GM23338 (cell line): ENCODE measurements at places on chromosomes 5 and 9.
A peak's percentile ranks its signal among the peaks of the same experiment; 100 is the strongest.

GRCh38 chr5:142425286-142426065 lies 100.7 kb upstream of the SPRY4 start:
- no peak for DNase-seq

DNA sequence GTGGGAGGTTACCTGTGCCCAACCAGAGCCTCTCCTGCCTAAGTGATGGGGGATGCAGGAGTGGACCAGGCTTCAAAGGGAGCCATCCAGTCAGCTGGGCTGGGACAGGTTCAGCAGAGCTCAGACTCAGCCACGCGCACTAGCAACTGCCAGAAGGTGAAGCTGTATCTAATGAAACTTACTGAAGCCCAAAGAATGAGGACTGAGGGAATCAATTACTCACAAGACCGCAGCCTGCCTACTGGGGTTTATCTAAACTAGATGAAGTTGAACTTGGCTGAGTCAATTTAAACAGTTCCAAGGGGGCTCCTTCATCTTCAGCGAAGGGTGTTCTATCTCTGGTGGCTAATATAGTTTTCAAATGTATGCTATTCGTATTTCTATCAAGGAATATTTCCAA lies 11.4 kb downstream of the HAND1 start:
- DNase-seq: peak; percentile 3

- DNase-seq: peak; percentile 89
Measured at GRCh38 chr5:151740336-151740942, 18.0 kb downstream of the ATOX1 start.

- no peak for DNase-seq
Measured at GRCh38 chr9:96553070-96553469, 66.6 kb downstream of the CDC14B start.

DNA sequence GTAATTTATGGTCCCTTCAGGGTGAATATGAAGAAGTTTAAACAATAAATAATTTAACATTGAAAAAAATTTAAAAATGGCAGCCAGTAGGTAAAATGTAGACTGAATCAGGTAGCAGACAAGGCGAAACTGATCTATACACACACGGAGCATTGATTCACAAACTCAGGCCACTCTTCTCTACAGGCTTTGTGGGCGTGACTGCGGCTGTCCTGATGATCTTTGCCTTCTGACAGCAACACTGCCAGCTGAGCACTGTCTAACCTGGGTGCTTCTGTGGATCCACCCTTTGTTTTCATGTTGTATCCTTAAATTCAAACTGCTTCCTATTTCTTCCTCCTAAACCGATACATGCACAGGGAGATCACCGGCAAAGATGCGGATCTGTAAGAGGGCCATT lies 315.4 kb upstream of the ADCY2 start:
- no peak for DNase-seq

DNA sequence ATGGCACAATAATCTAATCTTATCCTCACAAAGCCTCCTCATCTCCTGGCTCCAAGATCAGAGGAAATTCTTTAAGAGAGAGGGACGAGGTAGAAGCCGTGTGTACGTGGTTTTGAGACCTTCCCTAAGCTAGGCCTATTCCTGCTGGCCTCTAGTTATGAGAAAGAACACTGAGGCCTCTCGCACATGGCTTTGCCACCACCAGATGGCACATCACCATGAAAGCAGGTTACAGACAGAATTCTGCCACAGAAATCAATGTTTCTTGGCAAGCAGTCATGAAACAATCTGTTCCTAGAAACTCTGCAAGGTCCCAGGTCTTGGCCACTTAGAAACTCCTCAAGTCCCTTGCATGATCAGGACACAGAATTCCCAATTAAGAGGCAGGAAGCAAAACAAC lies 268.2 kb upstream of the TAS2R1 start:
- peak; percentile 66 for DNase-seq

- DNase-seq: no peak
Measured at GRCh38 chr5:14032918-14033317, 88.4 kb upstream of the DNAH5 start.

GRCh38 chr5:84437673-84438315 lies 53.1 kb upstream of the EDIL3 start:
- no peak for DNase-seq

DNA sequence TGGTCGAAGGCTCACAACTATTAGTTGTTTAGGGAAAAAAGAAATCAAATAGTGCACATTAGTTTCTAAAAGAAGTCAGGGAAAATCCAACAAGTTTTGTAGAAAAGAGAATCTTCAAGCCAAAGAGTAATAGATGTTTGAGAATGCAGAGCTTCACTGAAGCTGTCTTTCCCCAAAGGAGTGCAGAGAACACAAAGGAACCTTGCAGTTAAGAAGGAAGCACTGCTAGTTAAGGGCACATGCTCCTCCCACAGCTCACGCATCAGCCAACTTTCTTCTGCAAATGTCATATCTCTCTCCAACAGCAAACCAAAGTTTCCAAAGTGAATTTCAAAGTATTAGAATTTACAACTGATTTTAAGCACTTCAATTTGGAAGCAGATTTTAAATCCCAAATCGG lies 116.4 kb upstream of the FST start:
- DNase-seq: peak; percentile 13

- DNase-seq: peak; percentile 82
Measured at GRCh38 chr5:152532714-152533113, 127.6 kb upstream of the NMUR2 start.

DNA sequence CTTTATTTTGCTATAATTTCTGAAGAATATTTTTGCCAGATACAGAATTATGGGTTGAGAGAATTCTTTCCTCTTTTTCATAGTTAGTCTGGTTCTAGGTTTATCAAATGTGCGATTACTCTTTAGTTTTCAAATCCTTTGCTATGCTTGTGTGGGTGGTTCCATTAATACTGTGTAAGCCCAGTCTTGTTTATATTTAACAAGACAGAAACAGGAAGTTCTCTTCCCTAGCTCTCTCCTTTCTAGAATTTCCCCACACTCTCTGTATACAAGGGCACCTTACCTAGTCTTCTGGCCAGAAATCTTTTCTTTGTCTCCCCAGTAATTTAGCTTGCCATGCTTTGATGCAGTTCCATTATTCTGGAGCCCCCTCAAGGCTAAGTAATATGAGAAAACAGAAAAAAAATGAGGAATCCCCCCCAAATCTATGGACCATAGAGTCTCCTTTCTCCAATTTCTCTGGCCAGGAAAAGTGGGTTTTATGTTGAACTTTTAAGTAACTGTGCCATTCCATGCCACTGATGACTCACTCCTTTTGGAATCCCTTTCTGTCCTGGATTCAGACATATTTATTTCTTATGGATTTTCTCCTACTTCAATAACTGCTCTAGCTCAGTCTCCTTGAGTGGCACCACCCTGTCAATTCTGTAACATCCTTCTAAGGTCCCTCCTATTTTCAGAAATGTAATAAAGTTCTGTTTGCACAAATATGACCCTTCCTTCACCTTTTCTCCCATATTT lies 1714.1 kb downstream of the EFNA5 start:
- no peak for DNase-seq

DNA sequence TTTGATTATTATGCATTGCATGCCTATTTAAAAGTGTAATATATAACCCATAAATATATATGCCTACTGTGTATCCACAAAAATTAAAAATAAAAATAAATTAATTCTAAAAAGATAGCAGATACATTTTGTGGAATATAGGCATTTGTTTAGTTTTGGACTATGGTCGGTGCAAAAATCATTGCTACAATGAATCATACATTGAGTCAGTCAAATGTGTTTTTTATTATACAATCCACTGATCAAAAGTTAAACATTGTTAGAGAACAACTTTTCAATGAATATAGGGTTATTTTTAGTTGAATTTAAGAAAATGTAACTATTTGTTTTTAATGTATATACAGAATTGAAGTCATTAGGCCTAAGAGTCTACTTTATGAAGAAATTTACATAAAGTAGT lies 885.9 kb downstream of the EFNA5 start:
- no peak for DNase-seq

DNA sequence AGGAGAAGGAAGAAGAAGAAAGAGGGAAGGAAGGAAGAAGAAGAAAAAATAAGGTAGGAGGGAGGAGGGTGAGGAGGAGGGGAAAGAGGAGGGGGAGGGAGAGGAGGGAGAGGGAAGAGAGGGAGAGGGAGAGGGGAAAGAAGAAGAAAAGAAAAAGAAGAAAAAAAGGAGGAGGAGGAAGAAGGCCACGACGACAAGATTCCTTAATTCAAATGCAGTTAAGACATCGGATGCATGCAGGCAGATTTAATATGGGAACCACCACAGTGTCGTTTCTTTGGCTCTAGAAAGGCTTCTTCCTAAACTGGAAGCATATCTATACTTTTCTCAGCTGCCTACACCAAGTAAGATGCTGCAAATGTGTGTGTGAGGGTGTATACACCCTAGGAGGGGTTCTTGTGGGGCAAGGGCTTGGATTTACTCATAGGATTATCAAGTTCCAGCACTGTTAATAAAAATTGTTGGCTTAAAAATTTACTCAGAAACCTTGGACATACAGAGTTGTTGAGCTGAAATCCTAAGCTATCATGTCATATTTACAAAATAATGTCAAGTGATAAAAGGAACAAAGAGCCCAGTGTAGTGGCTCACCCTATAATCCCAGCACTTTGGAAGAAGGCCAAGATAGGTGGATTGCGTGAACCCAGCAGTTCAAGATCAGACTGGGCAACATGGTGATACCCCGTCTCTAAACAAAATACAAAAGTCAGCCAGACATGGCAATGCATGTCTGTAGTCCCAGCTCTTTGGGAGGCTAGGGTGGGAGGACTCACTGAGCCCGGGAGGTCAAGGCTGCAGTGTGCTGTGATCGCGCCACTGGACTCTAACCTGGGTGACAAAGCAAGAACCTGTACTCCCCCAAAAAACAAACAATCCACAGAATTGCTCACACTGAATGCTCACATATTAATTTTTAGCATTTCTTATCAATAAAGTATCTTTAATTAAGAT lies 108.5 kb downstream of the UBAP2 start:
- DNase-seq: no peak

DNA sequence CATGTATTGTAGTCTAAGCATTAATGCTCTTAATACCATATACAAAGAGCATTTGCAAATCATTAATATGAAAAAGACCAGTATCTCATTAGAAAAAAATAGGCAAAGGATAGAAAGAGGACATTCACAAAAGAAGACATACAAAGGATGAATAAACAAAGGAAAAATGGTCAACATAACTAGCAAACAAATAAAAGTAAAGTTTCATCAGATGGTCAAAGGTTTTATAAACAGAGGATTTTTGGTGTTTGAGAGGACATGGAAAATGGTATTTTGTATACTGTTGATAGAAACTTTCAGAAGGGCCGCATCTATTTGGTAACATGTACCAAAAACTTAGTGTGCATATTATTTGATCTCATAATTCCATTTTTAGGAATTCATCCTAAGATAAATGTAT lies 414.8 kb downstream of the PIK3R1 start:
- DNase-seq: no peak

GRCh38 chr9:120184266-120184665 lies 395.7 kb downstream of the CDK5RAP2 start:
- no peak for DNase-seq

DNA sequence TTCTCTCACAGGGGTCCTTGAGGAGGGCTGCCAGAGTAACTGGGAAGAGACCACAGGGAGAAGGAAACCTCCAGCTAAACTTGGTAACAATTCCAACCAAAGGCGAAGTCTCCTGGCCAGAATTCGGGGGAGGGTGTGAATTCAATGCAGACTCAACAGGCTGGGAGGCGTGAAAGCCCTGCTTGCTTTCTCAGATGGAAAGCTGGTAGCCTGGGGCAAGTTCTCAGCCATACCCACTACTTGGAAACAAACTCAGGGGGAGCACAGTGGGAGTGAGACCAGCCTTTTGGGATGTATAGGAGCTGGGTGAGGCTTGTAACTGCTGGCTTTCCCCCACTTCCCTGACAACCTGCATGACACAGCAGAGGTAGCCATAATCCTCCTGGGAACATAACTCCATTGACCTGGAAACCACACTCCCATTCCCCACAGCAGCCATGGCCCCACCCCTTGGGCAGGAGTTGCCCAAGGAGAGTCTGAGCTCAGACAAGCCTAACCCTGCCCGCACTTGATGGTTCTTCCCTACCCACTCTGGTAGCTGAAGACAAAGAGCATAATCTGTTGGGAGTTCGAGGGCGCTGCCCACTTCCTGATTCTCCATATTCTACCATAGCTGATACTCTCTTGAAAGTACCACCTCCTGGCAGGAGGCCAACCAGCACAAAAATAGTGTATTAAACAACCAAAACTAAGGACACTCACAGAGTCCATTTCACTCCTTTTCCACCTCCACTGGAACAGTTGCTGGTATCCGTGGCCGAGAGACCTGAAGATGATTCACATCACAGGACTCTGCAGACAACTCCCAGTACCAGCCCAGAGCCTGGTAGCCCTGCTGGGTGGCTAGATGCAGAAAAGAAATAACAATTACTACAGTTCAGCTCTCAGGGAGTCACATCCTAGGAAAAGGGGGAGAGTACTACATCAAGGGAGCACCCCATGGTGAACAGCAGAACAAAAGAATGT lies 123.8 kb downstream of the FAM170A start:
- DNase-seq: no peak

DNA sequence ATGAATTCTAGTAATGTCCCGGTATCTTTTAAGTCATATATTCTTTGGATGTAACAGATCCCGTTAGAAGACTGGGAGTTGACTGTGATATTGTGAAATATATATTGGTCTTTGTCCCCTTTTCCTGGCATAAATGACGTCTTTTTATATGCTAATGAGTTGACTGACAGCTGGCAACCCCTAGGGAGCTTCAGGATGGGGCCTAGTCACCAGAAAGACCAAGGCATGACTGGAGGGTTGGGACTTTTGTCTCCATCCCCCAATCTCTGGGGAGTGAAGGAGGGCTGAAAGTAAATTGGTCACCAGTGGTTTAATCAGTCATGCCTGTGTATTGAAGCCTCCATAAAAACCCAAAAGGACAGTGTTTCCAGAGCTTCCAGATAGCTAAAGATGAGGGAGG lies 241.6 kb downstream of the PJA2 start:
- no peak for DNase-seq

DNA sequence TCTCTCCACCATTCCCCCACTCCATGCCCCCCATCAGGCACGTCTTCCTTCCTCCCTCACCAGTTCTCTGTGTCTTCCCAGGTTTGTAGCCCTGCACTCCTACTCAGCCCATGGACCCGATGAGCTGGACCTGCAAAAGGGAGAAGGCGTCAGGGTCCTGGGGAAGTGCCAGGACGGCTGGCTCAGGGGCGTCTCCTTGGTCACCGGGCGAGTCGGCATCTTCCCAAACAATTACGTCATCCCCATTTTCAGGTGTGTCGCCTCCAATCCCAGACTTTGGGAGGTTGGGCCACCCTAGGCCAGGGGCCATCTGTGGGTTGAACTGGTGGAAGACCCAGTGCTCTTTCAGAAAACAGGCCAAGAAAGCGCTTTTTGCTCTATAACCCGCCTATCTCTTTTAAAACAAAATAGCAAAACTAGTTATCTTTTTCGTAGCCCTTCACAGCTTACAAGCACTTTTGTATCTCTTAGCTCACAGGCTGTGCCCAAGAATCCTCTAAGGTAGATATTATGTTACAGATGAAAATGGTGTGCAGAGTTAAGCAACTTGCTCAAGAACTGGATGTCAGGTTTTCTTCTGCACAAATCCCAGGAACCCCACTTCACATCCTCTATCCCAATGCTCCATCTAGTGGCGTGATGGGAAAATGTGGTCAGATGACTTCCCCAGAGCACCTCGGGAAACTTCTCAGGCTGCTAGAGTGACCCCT lies 56.2 kb downstream of the PLAC8L1 start:
- peak; percentile 86 for DNase-seq

- no peak for DNase-seq
Measured at GRCh38 chr5:180080486-180081280, 9.1 kb upstream of the RNF130 start.

GRCh38 chr9:101618698-101619097 lies 23.9 kb upstream of the PPP3R2 start:
- DNase-seq: no peak

GRCh38 chr5:108898707-108899106 lies 151.0 kb downstream of the FER start:
- DNase-seq: no peak
